ENCODE measurements at places on chromosomes 5 and 9. TPM values are rescaled to one million over a fixed set of nuclear protein-coding genes. Genes with fewer than 3 reads are reported as not detected.
A peak's percentile ranks its signal among the peaks of the same experiment; 100 is the strongest.

IGIP gene
- 9.7 TPM for total RNA-seq

GRCh38 chr5:157464519-157465171, 4.6 kb downstream of the NIPAL4 start:
- no peak for DNase-seq
- no peaks in the 10 kb centered on the region for H3K36me3 ChIP-seq
- H3K4me1 ChIP-seq = no peaks in the 10 kb centered on the region

CCIN gene
- not detected for total RNA-seq

DNA sequence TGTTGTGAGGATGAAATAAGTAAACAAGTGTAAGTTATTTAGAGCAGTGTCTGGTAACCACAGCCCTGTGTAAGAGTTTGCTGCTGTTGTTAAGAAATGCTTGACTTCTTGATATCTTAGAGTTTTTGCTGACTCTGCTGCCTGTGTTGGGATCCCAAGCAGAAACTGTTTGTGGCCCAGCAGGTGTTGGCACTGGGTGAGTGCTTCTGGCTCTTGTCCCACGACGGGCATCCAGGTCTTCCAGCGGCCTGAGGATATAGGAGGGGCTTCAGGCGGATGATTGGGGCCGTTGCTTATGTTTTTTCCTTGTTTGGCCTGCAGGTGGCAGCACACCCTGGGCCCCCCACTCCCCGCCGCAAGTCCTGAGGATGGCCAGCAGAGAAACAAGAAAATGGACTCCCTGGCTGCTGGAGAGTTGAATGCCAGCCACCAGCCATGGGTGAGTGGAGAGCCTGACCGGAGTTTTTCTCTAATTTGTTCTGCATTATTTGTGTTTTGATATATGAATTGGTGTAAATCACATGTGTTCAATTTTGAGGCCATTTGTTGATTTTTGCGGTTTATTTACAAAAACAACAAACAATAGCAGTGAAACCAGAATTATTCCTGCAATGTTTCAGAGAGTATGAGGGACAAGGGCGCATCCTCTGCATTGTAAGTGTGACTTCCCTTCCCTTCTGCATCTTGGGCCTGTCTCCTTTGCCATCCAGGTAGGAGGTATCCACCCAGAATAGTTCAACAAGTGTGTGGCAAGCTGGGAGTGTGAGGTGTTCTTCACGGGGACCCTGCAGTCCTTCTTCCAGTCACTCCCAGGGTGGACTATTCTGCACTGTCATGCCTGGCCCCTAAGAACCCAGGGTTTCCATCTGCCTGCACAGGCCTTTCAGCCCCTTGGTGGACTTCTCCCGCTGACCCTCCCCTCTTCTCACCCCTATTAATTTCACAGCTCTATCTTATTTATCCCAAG, 50.3 kb downstream of the SLC22A5 start:
- peaks cover 48% of the 10 kb centered on the region for H3K36me3 ChIP-seq
- peaks cover 36% of the 10 kb centered on the region for H3K4me1 ChIP-seq
- peak overlapping the region; percentile 94 for H3K27ac ChIP-seq
- H3K4me3 ChIP-seq = no peak overlapping the region
- peak; percentile 42 for DNase-seq

FCN2 gene
- total RNA-seq = not detected

GRCh38 chr5:178386336-178386931, 153.8 kb upstream of the PHYKPL start:
- H3K36me3 ChIP-seq = no peaks in the 10 kb centered on the region
- no peak overlapping the region for H3K4me3 ChIP-seq
- DNase-seq = no peak
- no peak overlapping the region for H3K27ac ChIP-seq

- H3K27me3 ChIP-seq = no peaks in the 10 kb centered on the region
- no peak for DNase-seq
- H3K27ac ChIP-seq = no peak overlapping the region
- no peaks in the 10 kb centered on the region for H3K4me1 ChIP-seq
Observed at GRCh38 chr5:127590156-127590722, 58.6 kb upstream of the CTXN3 start.

Measured in T-cell (primary cell).